ENCODE measurements at places on chromosomes 11 and 22.

DNA sequence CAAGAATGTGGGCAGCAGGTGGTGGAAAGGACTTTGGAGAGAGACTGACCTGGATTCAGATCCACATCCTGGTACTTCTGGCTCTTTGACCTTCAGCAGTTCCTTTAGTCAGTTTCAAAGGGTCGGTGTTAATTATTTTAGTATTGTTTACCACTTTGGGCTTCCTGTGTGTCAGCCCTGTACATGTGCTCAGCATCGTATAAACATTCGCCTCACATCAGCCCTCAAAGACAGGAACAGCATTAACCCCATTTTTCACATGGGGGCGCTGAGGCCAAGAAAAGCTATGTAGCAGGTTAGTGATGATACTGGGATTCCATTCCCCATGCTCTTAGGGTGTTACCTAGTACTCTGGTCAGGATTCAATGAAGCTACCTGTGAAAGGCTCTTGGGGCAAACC, 72.1 kb upstream of the YWHAH start:
- DNase-seq: no peak

DNA sequence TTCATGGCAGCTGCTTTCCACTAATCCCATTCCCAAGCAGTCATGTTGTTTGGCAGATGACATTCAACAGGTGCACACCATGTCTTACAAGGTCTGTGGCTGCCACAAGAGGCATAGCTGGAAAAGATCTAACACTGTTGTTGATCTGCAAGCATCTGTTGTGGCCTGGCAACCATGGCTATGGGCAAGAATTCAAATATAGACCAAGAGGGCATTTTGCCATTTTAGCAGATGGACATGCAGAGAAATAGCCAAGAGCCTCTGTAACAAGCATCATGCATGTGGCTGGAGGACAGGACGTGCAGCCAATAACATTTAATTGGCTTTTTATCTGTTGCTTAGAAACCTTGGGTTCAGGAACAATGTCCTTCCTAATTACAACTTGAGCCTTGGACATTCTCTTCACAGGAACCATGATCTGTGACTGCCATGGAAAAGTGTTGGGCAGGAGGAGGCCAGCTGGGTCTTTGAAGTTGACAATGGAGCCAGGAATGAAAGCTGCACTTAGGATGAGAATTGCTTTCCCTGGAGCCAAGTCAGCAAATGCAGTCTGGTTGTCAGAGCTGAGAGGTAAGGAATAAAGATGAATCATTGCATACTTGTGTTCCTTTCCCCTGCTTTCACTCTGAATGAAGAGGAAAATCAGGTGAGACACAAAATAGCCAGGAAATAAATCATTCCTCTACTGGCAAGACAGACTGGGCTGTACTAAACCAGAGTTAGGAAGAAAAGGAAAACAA, 113.6 kb upstream of the ANO5 start:
- DNase-seq: no peak

DNA sequence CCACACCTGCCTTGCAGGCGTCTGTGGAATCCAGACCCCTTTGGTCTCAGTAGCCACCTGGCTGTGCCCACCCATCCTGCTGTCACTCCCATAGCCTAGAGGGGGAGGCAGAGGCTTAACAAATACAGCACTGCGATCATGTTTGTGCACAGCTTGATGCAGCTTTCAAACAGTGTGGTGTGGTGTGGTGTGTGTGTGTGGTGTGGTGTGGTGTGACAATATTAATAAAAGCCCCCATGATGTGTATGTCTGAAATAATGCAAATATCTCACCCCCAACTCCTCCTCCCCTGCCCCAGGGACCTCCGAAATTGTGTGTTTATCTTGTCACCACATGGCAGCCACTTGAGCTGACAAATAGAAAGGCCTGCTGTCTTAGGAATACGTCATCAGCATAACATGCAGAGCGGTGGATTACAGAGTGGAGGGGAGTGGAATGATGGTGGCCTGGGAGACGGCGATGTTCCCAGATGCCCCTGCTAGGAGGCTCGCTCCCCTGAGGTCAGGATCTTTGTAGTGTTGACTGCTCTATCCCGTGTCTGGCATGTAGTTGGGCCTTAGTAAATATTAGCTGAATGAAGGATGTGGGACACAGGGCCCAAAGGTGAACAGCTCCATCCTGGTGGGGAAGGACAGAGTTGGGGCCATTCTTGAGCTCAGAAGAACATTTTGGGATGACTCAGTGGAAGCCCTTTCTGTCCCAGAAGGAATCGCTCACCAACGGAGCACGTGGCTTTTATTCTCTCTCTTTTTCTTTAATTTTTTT, 2.8 kb downstream of the PDXP start:
- no peak for DNase-seq

DNA sequence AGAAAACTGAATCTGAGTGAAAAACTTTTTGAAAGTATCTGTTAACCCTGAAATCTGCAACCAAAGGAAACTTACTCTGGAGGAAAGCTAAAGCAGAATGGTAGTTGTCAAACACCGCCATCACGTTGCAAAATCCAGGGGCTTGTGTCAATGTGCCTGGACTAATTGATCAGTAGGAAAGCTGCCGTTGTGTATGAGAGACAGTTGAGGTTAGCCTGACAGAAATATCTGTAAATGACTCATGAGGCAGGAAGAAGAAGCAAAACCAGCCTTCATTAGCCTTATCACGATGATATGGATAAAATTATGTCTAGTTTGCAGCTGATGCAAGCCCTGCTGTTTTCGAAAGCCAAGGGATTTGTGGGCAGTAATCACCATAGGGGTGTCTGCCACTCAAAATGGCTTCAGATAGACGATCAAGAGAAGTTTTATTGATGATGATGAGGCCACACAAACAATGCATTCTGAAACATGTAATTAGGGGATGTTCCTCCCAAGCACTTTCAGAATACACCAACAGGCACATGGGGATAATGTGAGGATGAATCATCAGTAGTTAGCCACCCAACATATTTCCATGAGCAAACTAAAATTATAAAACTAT, 8.9 kb downstream of the SCGB1A1 start:
- DNase-seq: peak; percentile 51

- DNase-seq: no peak
These were observed 93.1 kb downstream of the CADM1 start for GRCh38 chr11:115411120-115411519.

All from T-helper 2 cell treated with Interferon-gamma antibody and Interleukin-4, amounts not matched to agents 5 μg/mL and 100 μg/mL, for 36 hours (primary cell).